ENCODE measurements at places on chromosomes 3 and 15.

GRCh38 chr15:81865850-81866537 is 179.8 kb downstream of the MEX3B start:
- no peak for DNase-seq

GRCh38 chr15:95758451-95758850 is 572.0 kb upstream of the NR2F2 start:
- DNase-seq = no peak

GRCh38 chr15:94075349-94075748 is 156.0 kb upstream of the MCTP2 start:
- DNase-seq = no peak

- no peak for DNase-seq
These were observed 305.5 kb upstream of the DPH6 start for GRCh38 chr15:35851491-35851890.

DNA sequence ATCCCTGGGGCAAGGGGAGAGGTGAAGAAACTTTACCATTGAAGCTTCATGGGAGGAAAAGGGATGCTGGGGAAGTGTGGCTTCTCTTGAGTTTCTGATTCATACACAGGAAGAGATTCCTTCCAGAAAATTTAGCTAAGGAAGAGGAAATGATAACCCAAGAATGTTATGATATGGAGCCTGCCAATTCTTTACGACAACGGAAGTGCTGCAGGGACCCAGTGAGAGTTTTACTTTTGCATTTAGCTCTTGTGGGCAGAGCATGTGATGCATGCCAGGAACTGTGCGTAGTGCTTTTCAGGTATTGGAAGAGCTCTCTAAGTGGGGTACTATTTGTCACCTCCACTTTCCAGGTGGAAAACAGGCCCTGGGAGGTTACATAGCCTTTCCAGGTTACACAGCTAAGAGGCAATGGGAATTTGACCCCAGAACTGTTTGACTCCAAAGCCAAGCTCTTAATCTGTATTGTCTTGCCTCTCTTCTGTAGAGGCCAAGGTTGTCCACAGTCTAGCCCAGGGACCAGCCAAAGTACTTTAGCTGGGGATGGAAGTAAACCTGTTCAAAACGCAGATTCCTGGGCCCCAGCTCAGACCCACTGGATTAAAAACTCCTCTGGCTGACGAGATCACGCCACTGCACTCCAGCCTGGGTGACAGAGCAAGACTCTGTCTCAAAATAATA is 23.0 kb downstream of the CMTM7 start:
- no peak for DNase-seq

GRCh38 chr3:51860703-51861665 is at the start of gene IQCF2:
IQCF2 (plus strand) TSS chr3:51861615; CDS start chr3:51861667, 52 bp downstream.
- no peak for DNase-seq

GRCh38 chr3:88149101-88149508 is 654 bp upstream of the C3orf38 start:
- no peak for DNase-seq

DNA sequence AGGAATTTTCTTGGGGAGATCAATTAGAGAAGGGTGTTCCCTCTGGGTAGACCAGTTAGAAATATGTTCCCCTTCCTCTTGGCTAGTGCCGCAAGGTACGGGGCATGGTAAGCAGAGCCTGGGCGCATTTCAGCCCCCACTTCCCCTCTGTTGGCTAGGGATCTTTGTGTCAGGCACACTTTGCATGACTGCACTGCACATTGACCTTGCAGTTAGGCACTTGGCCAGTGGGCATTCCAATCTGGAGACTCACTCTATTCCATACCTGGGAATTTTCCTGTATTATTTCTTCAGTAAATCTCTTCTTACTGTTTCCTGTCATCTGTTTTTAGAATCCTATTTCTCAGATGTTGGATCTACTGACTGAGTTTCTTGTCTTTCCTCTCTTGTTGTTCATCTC is 30.0 kb upstream of the CACNA1D start:
- DNase-seq = no peak

GRCh38 chr15:64938192-64938591 is 26.5 kb downstream of the ANKDD1A start:
- no peak for DNase-seq

- DNase-seq = no peak
These were observed 116.6 kb upstream of the PRR20G start for GRCh38 chr3:127404221-127405009.

DNA sequence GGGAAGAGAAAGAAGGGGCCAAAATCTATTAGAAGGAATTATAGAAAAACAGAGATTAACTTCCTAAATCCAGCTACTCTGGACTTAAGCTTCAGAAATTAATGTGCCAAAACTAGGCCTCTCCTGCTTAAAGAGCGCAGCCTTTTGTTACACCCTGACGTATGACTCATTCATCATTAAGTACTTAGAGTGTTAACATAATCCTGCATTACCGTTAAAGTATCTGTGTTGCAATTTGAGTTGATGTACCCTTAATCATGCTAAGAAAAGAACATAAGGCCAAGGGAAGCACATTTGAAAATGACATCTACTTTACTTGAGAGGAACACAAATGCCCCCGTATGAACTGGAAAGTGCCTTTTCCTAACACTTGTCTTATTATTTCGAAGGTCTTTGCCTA is 7.9 kb downstream of the HTR3D start:
- no peak for DNase-seq

DNA sequence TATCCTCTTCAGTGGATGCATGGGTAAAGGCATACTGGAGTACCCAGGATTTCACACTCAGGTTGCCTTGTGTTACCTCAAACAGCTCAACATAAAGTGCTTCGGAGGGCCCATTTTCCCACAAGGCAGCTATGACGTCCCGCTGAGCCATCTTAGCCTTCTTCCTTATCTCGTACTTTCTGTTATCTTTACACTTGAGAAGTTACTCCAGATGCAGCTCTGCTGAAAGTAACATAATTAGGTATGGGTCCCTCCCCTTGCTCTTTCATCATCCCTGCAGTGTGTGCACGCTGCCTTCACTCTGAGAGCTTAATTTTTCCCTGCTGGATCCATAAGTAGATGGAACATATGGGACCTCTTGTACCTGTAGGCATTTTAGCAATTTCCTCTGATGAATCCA is 410.3 kb downstream of the AGBL1 start:
- DNase-seq = no peak

DNA sequence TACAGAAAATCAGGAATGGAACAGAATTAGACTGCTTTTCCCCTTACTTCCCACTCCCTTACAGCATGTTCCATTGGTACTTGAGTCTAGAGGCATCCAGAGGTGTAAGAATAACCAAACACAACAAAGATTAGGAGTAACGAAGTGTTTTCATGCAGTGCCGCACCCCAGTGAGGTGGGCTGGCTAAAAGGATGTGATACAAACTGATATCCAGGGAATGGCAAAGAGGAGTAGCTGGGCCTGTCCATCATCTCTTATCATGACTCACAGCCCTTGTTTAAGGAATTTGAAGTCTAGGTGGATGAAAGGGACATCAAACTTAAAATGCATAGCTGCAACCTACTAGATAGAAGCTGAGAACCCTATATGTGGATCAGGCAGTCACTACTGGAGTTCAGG is 16.4 kb downstream of the SCG5 start:
- DNase-seq = no peak

GRCh38 chr3:148457886-148458285 is 239.8 kb upstream of the AGTR1 start:
- no peak for DNase-seq

- no peak for DNase-seq
These were observed 145.8 kb downstream of the ALDH1A2 start for GRCh38 chr15:57919754-57920153.

DNA sequence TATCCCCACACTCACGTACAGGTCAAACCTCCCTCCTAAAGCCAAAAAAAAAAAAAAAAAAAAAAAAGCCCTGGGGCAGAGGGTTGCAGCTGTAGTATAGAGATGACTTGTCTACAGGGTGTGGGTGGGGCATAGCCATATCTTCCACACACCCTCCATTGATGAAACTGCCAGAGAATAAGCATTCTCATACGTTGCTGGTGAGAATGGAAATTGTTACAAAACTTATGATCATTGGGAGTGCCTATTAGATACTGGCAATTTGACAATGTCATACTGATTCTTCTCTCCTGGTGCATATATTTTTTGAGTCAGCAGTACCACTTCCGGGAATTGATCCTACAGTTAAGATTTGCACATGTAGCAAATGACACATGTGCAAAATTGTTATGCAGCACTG is 11.0 kb upstream of the CTNNB1 start:
- DNase-seq = no peak

GRCh38 chr3:182637350-182638110 is 155.8 kb upstream of the ATP11B start:
- DNase-seq = no peak

DNA sequence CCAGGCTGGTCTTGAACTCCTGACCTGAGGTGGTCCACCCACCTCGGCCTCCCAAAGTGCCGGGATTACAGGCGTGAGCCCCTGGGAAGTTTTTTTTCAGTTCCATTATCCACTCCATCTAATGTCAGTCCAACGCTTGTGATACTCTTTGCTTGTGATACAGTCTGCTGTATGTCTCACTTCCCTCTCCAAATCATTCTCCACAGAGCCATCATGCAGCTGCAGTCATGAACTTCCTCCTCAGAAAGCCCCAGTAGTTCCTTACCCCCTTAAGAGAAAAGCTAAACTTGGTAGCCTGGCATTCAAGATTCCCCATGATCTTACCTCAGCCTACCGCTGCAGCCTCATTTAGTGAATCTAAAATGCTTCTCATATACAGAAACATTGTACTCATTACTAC is 2.3 kb downstream of the ARPC4 start:
- no peak for DNase-seq

DNA sequence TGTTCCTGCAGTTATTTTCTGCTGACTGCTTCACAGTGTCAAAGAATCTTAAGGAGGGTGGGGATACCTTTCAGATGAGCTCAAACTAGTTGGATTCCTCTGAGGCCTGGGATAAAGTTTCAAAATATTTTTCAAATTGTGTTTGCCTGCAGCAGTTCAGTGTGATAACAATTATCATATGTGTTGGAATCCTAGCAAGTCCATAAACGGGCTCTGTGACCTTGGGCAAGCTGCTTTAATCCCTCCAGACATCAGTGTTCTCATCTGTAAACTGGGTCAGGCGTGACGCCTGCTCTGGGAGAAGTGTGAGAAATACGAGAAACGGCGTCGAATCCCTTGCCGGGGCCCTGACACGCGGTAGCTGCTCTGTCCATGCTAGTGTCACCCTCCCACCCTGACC is 153.5 kb downstream of the UACA start:
- DNase-seq = no peak

- no peak for DNase-seq
These were observed 660.8 kb upstream of the SGO1 start for GRCh38 chr3:20846832-20847231.

DNA sequence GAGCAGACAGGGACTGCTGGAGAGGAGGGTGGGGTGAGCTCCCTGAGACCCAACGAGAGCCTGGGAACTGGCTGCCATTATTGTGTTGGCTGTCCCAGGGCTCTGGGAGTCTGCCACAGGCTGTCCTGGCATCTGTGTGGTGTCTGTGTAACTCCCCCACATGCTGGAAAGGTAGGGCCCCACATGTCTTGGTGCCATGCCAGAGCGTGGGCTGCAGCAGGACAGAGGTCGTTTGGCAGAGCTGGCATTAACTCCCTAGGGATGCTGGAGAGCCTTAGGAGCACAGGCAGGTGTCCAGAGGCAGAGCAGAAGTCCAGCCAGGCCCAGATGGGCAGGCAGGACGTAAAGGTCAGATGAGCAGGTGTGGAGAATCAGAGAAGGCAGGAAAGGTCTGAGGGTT is 9.7 kb downstream of the TIMP4 start:
- DNase-seq = no peak

GRCh38 chr3:6282918-6283317 is 578.0 kb upstream of the GRM7 start:
- no peak for DNase-seq

DNA sequence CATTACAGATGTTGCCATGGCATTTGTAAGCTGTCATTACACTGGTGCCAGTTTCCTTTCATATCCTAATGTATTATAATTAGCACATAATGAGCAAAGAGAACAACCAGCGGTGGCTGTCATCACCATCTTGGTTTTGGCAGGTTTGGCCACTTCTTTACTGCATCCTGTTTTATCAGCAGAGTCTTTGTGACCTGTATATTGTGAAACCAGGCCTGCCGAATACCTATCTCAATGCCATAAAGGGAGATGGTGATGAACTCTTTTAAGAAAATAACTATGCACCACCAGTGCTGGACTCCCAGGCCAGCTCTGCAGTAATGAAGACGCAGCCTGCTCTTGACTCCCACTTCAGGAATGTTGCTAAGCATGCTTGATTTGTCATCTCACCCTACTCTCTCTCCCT is 458.1 kb upstream of the NR2F2 start:
- no peak for DNase-seq

DNA sequence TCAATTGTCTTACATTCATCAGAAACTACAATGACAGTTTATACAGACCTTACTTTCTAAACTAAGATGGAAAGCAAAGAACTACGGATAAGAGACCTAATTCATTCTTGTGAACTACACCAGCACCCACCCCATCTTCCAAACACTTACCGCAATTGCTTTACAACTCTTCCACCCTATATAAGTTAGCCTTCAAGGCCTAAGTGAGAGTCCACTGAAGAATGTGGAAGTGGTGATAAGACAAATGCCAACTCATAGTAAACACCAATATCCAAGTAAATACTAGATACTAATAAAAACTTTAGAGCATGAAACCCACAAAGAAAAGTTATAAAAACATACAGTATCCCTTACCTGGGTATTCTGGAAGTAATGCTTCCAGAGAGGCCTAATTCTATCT is 13.6 kb downstream of the ARF4 start:
- no peak for DNase-seq
